ENCODE measurements at places on chromosomes 16 and 17. TPM values are rescaled to one million over a fixed set of nuclear protein-coding genes. Genes with fewer than 3 reads are reported as not detected.
A peak's percentile ranks its signal among the peaks of the same experiment; 100 is the strongest.

GRCh38 chr16:1926271-1926670, 8.1 kb upstream of the HS3ST6 start:
- no peak for DNase-seq
- H3K36me3 ChIP-seq, result no peaks in the 10 kb centered on the region
- peaks cover 6% of the 10 kb centered on the region for H3K4me1 ChIP-seq
- no peak overlapping the region for H3K4me3 ChIP-seq

DNA sequence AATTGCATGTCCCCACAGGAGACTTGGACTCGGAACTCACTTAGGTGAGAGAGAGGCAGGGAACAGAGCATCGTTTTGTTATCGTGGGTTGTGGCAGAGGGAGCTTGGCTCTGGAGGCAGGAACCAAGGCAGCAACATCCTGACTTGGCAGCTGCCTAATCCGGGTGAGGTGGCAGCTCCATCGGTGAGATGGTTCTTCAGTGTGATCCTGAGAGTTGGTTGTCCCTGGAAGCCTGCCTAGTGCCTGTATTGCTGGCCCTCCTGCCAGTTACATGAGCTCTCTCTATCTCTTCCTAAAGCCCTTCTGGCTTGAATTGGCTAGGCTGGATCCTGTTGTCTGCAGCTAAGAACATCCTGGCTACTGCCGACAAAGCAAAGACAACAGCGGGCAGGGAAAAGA, 19.9 kb upstream of the SEC14L1 start:
- peak; percentile 63 for DNase-seq
- no peaks in the 10 kb centered on the region for H3K36me3 ChIP-seq
- H3K27ac ChIP-seq, result peak overlapping the region; percentile 88
- H3K27me3 ChIP-seq, result no peaks in the 10 kb centered on the region
- H3K4me1 ChIP-seq, result peaks cover 46% of the 10 kb centered on the region

- no peaks in the 10 kb centered on the region for H3K36me3 ChIP-seq
- no peaks in the 10 kb centered on the region for H3K27me3 ChIP-seq
- H3K4me3 ChIP-seq, result no peak overlapping the region
- H3K4me1 ChIP-seq, result no peaks in the 10 kb centered on the region
- peak; percentile 87 for DNase-seq
Measured at GRCh38 chr17:17641621-17642409, 39.4 kb upstream of the RAI1 start.

- H3K4me1 ChIP-seq, result peaks cover 7% of the 10 kb centered on the region
- H3K27me3 ChIP-seq, result no peaks in the 10 kb centered on the region
- no peak for DNase-seq
- H3K27ac ChIP-seq, result no peak overlapping the region
Measured at GRCh38 chr16:58497468-58497867, 2.5 kb upstream of the NDRG4 start.

GRCh38 chr17:78184351-78184750, 2.5 kb downstream of the TK1 start:
- peak overlapping the region; percentile 77 for H3K4me3 ChIP-seq
- peaks cover 27% of the 10 kb centered on the region for H3K36me3 ChIP-seq
- no peaks in the 10 kb centered on the region for H3K27me3 ChIP-seq

DNA sequence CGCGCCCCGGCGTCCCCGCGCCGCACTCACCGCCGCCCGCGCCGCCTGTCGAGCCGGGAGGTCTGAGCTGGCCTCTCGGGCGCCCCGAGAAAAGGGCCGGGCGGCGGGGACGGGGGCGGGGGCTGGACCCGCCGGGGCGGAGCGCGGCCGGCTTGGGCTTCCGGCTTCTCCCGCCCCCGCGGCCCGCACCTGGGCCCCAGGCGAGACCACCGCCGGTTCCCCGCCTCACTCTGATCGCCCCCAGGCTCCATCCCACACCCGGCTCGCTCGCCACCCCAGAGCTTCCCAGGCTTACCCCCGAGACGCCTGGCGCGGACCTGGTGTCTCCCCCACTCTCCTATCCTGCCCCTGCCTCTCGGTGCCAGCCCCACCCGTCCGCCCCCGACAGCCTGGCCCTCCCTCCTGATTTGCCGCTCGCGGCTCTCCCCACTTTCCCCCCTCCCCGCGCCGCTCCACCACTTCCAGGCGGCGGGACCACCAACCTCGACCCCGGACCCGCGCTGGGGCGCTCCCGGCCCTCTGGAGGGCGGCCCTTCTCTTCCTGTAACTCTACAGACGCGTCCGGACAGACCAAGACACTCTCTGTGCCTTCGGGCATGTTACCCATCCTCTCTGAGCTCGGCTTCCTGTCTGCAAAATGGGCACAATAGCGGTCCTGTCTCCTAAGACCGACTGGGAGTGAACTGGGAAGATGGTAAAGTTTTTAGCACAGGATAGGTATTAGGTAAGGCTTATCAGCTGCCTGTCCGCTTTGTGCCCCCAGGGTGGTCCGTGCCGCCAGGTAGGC, at the start of gene LITAF:
TSS of gene LITAF (minus strand) at position 64 of the 787 bp plus-strand sequence. CDS start 30,189 bp downstream, outside the sequence.
- peak; percentile 23 for DNase-seq
- peaks cover 17% of the 10 kb centered on the region for H3K27me3 ChIP-seq
- H3K27ac ChIP-seq, result no peak within 1 kb of the TSS
- H3K4me3 ChIP-seq, result peak within 1 kb of the TSS; percentile 68
- H3K4me1 ChIP-seq, result peaks cover 16% of the 10 kb centered on the region

- H3K27me3 ChIP-seq, result no peaks in the 10 kb centered on the region
- H3K27ac ChIP-seq, result peak overlapping the region; percentile 62
- peaks cover 70% of the 10 kb centered on the region for H3K4me1 ChIP-seq
- no peak overlapping the region for H3K4me3 ChIP-seq
Measured at GRCh38 chr16:16021988-16022682, 72.7 kb downstream of the ABCC1 start.

GRCh38 chr17:15273141-15273793, 8.1 kb upstream of the PMP22 start:
- H3K36me3 ChIP-seq, result no peaks in the 10 kb centered on the region
- peak overlapping the region; percentile 91 for H3K27ac ChIP-seq
- no peaks in the 10 kb centered on the region for H3K27me3 ChIP-seq
- peaks cover 37% of the 10 kb centered on the region for H3K4me1 ChIP-seq

- no peaks in the 10 kb centered on the region for H3K4me1 ChIP-seq
- no peak overlapping the region for H3K27ac ChIP-seq
- no peaks in the 10 kb centered on the region for H3K27me3 ChIP-seq
- no peak overlapping the region for H3K4me3 ChIP-seq
- no peak for DNase-seq
- no peaks in the 10 kb centered on the region for H3K36me3 ChIP-seq
Measured at GRCh38 chr17:77227461-77228240, 86.9 kb downstream of the SEC14L1 start.

DNA sequence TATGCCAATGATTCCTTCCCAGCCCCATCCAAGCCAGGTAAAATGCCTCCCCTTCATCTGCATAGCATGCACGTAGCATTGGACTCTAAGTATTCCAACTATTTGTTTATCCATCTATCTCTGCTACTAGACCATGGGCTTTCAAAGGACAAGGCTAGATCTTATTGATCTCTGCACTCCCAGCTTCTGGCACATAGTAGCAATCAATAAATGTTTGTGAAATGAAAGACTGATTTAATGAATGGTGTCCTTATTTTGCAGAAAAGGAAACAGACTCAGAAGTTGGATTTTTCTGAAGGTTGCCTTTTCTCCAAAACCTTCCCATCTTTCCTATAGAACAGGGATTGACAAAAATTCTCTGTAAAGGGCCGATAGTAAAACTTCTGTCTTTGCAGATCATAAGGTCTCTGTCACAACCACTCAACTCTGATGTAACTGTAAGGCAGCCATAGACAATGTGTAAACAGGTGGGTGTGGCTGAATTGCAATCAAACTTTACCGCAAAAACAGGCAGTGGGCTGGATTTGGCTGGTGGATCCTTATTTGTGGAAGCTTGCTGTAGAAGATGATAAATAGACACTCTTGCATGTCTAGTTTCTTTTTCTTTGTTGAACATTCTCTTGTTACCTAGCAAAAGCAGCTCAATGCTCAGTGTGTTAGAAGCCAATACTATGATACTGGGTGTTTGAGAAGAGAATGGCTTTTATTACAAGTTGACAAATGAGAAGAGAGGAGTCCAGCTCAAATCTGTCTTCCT, 7.6 kb upstream of the CMTR2 start:
- H3K36me3 ChIP-seq, result no peaks in the 10 kb centered on the region
- H3K4me1 ChIP-seq, result no peaks in the 10 kb centered on the region
- H3K27me3 ChIP-seq, result peaks cover 17% of the 10 kb centered on the region

- no peak overlapping the region for H3K4me3 ChIP-seq
- H3K36me3 ChIP-seq, result no peaks in the 10 kb centered on the region
- DNase-seq, result peak; percentile 25
- no peaks in the 10 kb centered on the region for H3K27me3 ChIP-seq
- no peak overlapping the region for H3K27ac ChIP-seq
Measured at GRCh38 chr17:60604686-60605334, 4.8 kb downstream of the PPM1D start.

- no peaks in the 10 kb centered on the region for H3K36me3 ChIP-seq
- DNase-seq, result no peak
Measured at GRCh38 chr16:28937222-28937876, 5.6 kb downstream of the CD19 start.

- no peak overlapping the region for H3K27ac ChIP-seq
- 0 out of 2 replicates have a peak, but pooled peaks cover 6% of the 10 kb centered on the region for H3K27me3 ChIP-seq
- H3K4me1 ChIP-seq, result no peaks in the 10 kb centered on the region
- DNase-seq, result no peak
- no peaks in the 10 kb centered on the region for H3K36me3 ChIP-seq
Measured at GRCh38 chr17:36695082-36695481, 93.7 kb downstream of the MRM1 start.

DNA sequence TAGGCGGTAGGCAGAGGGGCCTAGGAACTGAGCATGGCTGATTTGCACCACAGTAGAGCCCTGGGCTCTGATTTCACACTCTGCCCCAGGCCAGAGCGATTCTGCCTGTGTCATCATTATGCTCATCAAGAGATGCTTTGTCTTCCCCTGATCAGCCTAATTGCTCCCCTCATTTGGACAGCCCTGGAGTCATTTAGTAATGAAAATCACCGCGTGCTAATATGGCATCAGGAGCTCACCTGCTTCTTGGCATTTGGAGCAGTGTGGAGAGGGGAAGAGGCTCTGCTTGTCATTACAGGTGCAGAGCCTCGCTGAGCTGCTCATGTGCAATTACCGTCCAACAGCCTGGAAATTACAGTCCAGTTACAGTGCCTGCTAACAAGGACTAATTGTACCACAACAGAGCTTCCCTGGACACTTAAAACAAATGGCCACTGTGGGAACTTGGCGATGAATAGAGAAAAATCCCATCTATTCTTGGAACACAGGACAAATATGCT, 157.1 kb upstream of the WSCD1 start:
- no peaks in the 10 kb centered on the region for H3K27me3 ChIP-seq
- H3K27ac ChIP-seq, result no peak overlapping the region
- DNase-seq, result no peak
- H3K4me3 ChIP-seq, result no peak overlapping the region
- no peaks in the 10 kb centered on the region for H3K4me1 ChIP-seq

- DNase-seq, result no peak
- H3K27ac ChIP-seq, result no peak overlapping the region
- H3K4me1 ChIP-seq, result no peaks in the 10 kb centered on the region
- H3K36me3 ChIP-seq, result no peaks in the 10 kb centered on the region
- no peaks in the 10 kb centered on the region for H3K27me3 ChIP-seq
- no peak overlapping the region for H3K4me3 ChIP-seq
Measured at GRCh38 chr17:63932721-63933120, 590 bp upstream of the CD79B start.

DNA sequence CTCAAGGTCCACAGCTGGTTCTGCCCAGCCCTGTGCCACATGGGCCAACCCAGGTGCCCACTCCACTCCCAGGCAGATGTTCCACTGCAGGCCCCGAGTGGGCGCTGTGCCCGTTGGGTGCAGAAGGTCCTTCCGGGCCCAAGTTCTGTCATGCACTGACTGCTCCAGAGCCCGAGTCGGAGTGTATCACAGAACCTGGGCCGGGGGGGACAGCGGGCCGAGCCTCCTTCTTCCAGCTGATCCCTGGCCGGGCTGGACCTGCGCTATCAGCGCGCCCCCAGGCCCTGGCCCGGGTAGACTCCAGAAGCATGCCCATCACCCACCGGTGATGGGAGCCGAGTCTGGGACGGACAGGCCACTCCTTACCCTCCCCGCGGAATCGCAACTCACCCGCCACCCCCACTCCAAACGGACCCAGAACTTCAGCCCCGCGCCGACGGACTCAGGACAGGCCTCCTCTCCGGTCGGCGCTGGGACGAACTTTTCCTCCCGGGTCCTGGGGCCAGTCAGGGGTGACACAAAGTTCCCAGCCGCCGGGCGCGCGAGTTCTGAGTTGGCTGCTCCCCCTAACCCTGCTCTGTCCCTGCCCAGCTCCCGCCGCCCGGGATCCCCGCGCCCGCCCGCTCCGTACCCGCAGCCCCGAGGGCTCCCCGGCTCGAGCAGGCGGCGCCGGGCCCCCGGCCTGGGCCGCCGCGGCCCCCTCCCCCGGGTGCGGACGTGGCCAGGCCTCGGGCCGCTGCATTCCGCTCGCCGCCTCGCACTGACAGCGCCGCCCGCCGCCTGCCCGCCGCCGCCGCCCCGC, at the start of gene COPZ2:
TSS of gene COPZ2 (minus strand) at position 762 of the 802 bp plus-strand sequence. CDS start at position 742, 20 bp downstream.
- no peak within 1 kb of the TSS for H3K27ac ChIP-seq
- H3K4me3 ChIP-seq, result peak within 1 kb of the TSS; percentile 50
- no peaks in the 10 kb centered on the region for H3K4me1 ChIP-seq
- H3K27me3 ChIP-seq, result peaks cover 9% of the 10 kb centered on the region
- no peaks in the 10 kb centered on the region for H3K36me3 ChIP-seq

DNA sequence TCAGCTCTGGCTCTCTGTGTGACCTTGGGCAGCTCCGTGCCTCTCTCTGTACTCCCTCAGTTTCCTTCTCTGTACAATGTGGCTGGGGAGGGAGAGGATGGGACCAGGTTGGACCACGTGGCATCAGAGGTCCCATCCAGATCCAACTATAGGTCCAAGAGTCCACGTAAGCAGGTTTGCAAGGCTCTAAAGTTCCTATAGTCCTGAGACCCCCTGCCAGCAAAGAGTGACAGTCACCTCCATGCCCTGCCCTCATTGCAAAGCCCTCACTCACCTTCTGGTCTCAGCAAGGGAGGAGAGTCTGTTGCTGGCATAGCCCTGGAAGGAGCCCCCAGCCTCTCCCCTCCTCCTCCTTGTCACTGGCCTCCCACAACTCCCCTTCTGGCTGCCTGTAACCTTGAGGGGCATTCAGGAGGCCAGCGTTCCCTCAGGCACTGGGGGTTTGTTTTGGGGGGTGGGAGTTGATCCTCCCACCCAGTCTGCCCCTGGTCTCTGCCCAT, 6.1 kb upstream of the DRC7 start:
- no peak overlapping the region for H3K27ac ChIP-seq
- H3K27me3 ChIP-seq, result no peaks in the 10 kb centered on the region
- no peaks in the 10 kb centered on the region for H3K36me3 ChIP-seq
- H3K4me1 ChIP-seq, result no peaks in the 10 kb centered on the region
- no peak overlapping the region for H3K4me3 ChIP-seq

DNA sequence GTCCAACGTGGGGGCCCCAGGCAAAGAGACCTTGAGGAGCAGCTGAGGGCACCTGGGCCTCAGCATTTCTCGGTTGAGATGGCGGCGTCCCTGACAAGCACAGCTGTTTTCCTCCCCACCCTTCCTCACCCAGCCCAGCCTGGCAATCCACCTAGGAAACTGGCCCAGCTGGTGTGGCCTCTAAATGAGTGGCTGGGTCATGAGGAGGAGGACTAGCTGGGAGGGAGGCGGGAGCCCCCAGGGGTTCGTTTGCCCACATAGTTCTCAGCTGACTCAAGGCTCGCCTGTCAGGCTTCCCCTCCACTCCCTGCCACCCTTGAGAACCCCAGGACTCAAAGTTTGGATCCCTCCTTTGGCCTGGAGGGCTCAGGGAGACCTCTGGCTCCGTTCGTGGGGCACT, 5.9 kb downstream of the RNF222 start:
- peak; percentile 16 for DNase-seq
- H3K27ac ChIP-seq, result no peak overlapping the region
- no peaks in the 10 kb centered on the region for H3K27me3 ChIP-seq
- H3K4me3 ChIP-seq, result no peak overlapping the region

The KRT33B gene
- total RNA-seq, result not detected

The SNRNP25 gene
- 45.8 TPM for total RNA-seq

Measured in PC-3 (cell line).